CD4-positive, alpha-beta T cell treated with Interleukin-6 for 4 hours (primary cell): ENCODE measurements at places on chromosomes 13 and 19.

DNA sequence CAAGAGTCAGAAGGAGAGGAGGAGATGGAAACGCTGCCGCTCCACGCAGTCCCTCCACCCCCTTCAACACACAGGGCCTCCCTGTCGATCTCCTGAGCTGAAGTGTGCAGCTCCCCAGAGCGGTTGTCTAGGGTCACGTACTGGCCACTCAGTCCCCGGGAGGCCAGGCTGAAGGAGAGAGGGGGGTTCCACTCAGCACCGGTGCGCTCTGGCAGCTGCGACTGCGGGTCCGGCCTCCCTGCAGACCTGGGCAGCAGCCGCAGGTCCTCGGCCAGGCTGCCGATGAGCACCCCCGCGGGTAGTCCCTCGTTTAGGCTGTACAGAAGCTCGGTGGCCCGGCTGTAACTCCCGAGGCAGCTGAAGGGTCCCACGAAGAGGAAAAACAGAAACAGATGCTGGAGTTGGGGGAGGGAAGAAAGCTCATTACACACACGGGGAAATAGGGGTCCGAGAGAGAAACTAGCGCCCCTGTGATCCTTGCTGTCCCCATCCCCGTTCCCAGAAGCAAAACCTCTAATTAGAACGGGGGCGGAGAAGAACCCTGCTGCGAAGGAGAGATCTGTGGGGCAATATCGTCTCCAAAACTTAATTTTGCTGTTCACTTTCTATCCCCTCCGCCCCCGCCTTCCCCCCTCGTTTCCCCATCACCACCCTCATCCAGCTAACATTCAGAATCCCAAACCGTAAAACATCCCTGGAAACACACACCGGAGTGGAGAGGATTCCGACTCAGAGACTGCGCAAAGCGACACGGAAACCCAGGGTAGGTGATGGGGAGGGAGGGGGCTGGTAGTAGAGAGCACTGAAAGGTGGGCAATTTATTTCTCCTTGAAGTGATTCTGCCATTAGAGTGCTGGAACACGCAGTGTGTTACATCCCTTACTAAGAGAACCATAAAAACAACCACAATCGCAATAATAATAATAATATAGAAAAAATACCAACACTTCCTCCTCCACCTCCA, 1.8 kb downstream of the PCDH20 start:
- DNase-seq = no peak

DNA sequence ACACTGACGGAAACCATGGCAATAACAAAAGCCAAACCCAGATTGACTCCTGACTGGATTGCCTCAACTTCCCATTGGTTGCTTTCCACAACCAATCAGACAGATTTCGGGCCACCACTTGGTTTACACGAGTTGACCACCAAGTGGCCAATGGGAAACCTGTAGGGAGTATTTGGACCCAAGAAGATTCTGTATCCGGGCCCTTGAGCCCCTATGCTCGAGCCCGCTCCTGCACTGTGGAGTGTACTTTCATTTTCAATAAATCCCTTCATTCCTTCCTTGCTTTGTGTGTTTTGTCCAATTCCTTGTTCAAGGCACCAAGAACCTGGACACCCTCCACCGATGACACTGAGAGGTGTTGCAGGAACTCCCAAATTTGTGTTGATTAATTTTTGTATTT, 24.1 kb upstream of the URI1 start:
- DNase-seq = no peak

- no peak for DNase-seq
Observed at GRCh38 chr13:43307921-43308433, 284.6 kb downstream of the DNAJC15 start.

GRCh38 chr13:97435794-97436193, 1.8 kb downstream of the RAP2A start:
- no peak for DNase-seq

DNA sequence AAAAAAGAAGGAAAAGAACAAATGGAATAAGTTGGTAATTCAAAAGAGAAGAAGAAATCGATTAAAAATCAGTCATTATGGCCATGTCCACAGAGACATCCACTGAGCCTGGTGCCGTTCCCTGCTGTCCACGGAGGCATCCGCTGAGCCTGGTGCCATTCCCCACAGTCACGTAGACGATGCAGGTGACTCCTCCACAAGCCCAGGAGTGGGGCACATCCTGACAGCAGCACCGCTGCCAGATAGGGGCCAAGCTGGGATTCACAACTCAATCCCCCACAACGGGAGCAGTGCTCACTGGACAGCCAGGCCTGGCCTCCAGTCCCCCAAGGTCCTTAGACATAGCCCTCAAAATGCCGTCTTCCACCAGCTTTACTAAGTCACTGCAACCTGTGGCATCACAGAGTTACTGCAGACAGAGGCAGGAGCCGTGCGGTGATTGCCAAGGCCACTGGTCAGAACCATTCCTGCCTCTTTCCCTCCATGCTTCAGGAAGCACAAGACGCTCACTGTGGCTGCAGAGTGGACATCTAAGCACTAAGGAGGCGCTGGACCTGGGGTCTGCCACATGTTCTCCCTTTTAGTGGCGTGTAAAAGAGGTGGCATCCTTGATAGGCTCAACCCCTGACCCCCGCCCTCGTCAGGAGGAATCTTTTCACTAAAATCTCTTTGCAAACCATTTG, 131.5 kb upstream of the SPACA7 start:
- no peak for DNase-seq

- DNase-seq = no peak
Observed at GRCh38 chr13:103012646-103013045, 53.6 kb downstream of the SLC10A2 start.

GRCh38 chr13:50208826-50209335, 193.6 kb downstream of the KCNRG start:
- DNase-seq = no peak

GRCh38 chr13:23636360-23636759, 66.1 kb downstream of the TNFRSF19 start:
- DNase-seq = no peak

DNA sequence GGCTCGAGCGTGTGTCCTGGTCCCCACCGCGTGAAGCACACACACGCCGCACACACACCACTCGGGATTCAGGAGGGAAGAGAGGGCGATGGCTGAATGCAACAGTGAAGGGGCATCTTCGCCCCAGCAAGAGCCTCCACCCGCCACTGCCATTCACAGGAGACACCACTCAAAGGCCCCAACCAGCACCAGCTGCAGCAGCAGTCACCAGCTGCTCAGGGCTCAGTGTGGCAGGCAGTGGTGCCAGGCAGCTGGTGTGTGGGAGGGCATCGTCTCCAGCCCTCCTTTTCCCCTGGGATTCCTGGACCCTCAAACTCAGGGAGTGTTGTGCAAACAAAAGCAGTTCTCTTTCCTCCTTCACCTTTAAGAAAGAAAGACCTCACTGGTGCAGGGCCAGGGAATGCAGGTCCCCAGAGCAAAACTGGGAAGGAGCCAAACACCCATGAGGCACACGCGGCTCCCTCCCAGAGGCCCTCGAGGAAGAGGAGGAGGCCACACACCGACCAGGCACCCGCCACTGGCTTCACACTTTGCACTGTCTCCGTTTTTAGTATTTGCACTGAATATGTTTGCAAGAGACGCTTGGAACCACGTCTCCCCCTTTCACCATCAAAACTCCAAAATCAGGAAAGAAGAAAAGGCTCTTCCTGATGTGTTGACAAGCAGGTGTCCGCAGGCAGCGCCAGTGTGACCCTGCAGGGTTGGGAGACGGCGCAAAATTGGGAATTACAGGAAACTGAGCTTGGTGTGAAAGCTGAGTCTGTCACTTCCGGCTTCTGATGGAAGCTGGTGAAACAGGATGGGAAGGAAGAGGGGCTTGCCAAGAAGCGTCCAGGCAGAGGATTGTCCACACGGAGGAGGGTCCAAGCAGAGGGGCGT, 26.4 kb upstream of the F7 start:
- DNase-seq = no peak
